ENCODE measurements at places on chromosomes 5 and 9. TPM values are rescaled to one million over a fixed set of nuclear protein-coding genes. Genes with fewer than 3 reads are reported as not detected.

SLC1A3 gene
- not detected for total RNA-seq

C6 gene
- not detected for total RNA-seq

ZNF608 gene
- total RNA-seq, result 0.40 TPM

LHX6 gene
- 0.39 TPM for total RNA-seq

FRRS1L gene
- 0.15 TPM for total RNA-seq

IFNK gene
- total RNA-seq, result not detected

TMEM215 gene
- not detected for total RNA-seq

SLC4A9 gene
- total RNA-seq, result not detected

SLC35A4 gene
- 80.6 TPM for total RNA-seq

ISL1 gene
- not detected for total RNA-seq

CCL28 gene
- total RNA-seq, result 0.31 TPM

DMGDH gene
- not detected for total RNA-seq

COL5A1 gene
- 37.9 TPM for total RNA-seq

TRIM7 gene
- total RNA-seq, result 42.8 TPM

WASHC1 gene
- 6.9 TPM for total RNA-seq

TERT gene
- total RNA-seq, result 1.8 TPM

FGF10 gene
- total RNA-seq, result not detected

C9 gene
- total RNA-seq, result not detected

TICAM2 gene
- 1.4 TPM for total RNA-seq

FOXD4L5 gene
- 0.10 TPM for total RNA-seq

CLIC3 gene
- total RNA-seq, result 2.4 TPM

SLC24A2 gene
- total RNA-seq, result not detected

KIF4B gene
- 0.04 TPM for total RNA-seq

C9orf85 gene
- total RNA-seq, result 14.6 TPM

NOXA1 gene
- 1.4 TPM for total RNA-seq

MLANA gene
- total RNA-seq, result not detected

MPDZ gene
- total RNA-seq, result 12.0 TPM

CCNI2 gene
- 0.20 TPM for total RNA-seq

PCDHA6 gene
- not detected for total RNA-seq

GPRIN1 gene
- 10.3 TPM for total RNA-seq

AK6 gene
- total RNA-seq, result 51.9 TPM

FAM153A gene
- total RNA-seq, result not detected

SOHLH1 gene
- total RNA-seq, result not detected

PPP3R2 gene
- total RNA-seq, result not detected

KIF12 gene
- total RNA-seq, result 2.2 TPM

NEUROG1 gene
- not detected for total RNA-seq

RBM18 gene
- total RNA-seq, result 13.0 TPM

POU4F3 gene
- total RNA-seq, result 0.10 TPM

TUSC1 gene
- total RNA-seq, result 6.8 TPM

CENPH gene
- total RNA-seq, result 23.1 TPM

SLC25A48 gene
- 0.21 TPM for total RNA-seq

FSTL4 gene
- total RNA-seq, result 3.9 TPM

Data from A549 treated with DMSO at 1 μM for 4 hours (cell line).